ENCODE measurements at places on chromosomes 6 and 20.

- no peak for DNase-seq
Measured at GRCh38 chr20:32004963-32005362, 5.3 kb upstream of the CCM2L start.

GRCh38 chr6:115753446-115753845 is 307.2 kb downstream of the FRK start:
- DNase-seq = no peak

DNA sequence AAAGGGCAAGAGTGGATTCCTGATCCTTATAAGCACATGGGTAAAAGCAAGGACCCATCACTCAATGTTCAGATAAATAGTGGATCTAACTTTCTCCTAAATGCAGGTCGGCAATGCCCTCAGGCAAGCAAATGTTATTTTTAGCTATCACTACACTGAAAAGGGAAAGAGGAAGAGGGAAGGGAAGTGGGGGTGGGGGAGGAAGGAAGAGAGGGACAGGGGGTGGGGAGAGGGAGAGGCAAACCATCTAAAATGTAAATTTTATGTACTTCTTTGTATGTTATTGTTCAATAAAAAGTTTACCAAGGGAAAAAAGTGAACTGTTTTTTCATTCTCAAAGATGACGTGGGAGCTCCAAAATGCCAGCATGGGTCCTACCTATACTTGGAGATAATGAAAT is 44.2 kb downstream of the CHD6 start:
- DNase-seq = no peak

DNA sequence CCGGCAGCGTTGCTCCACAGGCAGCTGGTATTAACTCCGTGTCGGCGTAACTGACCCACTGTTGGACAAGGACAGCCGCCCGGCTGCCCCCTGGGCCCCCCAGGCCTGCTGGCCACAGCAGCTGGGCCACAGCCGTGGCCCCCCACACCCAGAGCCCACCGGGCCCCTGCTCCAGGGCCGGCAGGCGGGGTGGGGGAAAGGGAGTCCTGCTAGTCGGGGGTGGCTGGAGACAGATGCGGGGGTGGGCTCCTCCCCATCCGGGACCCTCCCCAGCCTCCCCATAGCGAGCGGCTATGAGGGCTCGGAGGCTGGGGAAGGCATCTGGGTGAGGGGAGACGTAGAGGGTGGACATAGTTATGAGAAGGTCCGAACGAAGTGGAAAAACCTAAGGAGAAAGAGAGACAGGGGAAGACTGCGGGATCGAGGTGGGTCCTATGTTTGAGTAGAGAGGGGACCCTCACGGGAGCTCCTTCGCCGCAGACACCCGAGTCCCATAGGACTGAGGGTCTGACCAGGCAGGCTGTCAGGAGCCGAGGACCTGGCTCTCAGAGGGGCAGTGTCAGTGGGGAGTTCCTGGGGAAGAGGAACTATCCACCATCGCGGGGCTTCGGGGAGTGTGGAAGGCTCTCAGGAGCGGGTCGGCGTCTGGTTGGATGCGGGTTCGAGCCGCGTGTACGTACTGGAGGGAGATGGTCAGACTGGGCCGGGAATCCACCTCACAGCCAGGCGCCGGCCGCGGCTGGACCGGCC is 511 bp downstream of the VARS1 start:
- no peak for DNase-seq

DNA sequence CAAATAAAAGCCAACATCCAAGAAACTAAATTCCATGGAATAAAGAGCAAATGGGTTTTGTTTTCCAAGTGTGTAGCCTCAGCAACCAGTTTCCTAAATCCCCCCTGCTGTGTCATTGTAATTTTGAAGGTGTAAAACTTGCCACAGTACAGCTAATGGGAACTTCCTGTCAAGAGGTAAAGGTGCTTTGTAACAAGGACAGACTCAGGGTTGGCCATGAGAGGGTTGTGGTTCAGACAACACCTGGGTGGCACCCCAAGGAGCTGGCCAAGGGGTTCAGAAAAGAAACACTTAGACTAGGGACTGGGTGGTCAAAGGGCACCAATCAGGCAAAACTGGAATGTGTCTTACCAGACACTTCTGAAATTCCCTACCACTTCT is 52.4 kb upstream of the LYRM2 start:
- DNase-seq = no peak

- DNase-seq = no peak
Measured at GRCh38 chr6:147397306-147397705, 111.2 kb upstream of the SAMD5 start.

GRCh38 chr6:131741688-131742393 is 31.0 kb upstream of the CTAGE9 start:
- no peak for DNase-seq

DNA sequence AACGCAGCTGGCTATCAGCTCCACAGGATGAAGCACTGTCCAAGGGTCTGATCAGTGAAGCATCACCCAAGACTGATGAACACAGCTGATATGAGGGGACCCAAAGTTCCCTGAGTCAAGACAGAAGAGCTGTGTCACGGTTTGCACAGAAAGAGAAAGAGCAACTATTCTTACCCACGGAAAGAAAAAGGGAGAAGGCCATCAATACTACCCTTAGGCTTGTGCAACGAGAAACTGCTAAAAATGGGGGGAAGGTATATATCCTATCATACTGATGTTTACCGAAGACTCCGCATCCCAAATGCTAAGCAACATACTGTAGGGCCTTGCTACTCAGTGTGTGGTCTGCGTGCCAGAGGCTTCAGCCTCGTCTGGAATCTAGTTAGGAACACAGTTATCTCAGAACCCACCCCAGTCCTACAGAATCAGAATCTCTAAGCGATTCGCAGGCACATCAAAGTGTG is 665 bp downstream of the FASTKD5 start:
- DNase-seq = no peak

DNA sequence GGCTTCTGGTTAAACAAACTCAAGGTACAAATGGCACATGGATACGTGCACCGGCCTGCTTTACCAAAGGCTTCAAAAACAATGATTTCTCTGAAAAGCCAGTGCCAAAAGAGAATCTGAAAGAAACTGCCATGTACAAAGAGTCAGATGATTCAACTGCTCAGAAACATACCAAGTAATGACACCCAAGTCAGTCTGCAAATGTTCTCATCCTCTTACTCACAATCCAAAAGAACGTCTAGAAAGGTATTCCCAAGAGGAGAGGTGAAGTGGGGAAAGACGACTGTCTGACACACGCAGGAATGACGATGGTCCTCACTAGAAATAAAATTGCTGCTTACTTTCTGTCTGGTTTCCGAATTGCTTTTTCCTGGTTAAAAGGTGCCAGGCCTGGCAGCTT is 52.9 kb downstream of the NFATC2 start:
- DNase-seq = no peak

- DNase-seq = no peak
Measured at GRCh38 chr6:92806254-92806653, 613.1 kb downstream of the EPHA7 start.

- no peak for DNase-seq
Measured at GRCh38 chr6:7650878-7651277, 60.9 kb downstream of the SNRNP48 start.

DNA sequence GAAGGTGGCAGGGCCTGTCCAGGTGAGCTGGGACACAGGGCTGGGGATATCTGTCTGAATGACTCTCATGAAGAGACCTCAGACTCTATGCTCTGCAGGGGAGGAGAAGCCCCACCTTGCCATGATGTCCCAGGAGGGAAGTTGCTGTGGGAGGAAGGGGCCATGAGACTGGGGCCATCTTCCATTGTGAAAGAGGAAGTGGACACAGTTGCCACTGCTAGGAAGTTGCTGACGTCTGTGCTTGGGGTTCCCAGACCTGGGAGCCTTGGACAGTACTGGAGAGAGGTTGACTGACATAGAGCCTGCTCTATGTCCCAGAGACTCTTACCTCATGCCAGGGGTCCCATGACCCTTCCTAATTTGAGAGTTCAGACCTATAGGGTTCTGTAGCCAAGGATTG is 24.5 kb downstream of the SIRPB1 start:
- DNase-seq = no peak

- no peak for DNase-seq
Measured at GRCh38 chr6:42512579-42512978, 51.2 kb upstream of the UBR2 start.

DNA sequence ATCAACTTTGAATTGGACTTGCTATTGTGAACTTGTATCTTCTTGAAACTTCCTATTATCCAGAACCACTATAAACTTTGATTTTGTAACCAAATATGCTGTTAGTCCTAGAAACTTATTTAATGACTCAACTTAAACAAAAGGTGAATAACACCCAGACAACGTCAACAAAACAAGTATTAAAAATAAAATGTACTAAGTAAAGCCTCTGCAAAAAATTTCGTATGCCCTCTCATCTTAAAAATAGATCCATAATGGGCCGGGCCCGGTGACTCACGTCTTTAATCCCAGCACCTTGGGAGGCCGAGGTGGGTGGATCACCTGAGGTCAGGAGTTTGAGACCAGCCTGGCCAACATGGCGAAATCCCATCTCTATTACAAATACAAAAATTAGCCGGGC is 401.7 kb downstream of the ESR1 start:
- DNase-seq = no peak

- no peak for DNase-seq
Measured at GRCh38 chr20:62606551-62607201, 35.6 kb upstream of the SLCO4A1 start.

- DNase-seq = no peak
Measured at GRCh38 chr6:55643861-55644260, 64.9 kb upstream of the HMGCLL1 start.

DNA sequence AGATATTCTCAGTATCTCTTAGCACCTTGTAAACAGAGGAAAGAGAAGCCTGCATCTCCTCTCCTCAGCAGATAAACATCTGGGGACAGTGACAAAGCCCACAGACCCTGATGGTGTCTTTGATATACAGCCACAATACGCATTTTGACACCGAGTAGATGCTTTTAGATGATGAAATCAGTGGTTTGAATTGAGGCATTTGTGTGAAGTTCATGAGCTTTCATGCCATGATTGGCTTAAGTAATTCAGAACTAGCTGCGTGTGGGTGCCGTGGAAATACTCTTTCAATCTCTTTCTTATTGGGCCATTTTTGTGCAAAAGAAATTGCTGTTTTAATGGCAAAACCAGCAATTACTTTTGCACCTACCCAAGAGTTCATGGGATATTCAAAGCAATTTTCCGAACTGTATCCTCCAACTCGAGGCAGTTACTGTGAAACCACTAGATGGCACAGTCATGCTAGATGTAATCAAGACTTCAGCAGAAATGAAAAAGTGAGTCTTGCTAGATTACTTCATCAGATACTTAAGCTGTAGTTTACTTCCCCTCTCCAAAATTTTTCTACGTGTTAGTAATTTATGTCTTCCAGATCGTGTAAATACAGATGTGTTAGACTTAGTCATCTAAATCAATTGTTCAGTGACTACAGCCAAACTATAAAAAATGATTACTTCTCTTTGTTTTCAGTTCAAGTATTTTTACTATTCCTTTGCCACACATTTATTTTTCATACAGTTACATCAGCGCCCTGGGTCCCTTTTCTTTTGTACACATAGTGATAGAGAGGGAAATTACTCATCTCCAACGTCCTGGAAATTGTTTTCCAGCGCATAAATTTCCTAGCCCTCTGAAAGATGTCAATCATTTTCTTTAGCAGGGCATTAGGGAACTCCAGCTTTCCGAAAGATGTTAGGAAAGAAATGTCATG is 49.4 kb downstream of the IYD start:
- no peak for DNase-seq

DNA sequence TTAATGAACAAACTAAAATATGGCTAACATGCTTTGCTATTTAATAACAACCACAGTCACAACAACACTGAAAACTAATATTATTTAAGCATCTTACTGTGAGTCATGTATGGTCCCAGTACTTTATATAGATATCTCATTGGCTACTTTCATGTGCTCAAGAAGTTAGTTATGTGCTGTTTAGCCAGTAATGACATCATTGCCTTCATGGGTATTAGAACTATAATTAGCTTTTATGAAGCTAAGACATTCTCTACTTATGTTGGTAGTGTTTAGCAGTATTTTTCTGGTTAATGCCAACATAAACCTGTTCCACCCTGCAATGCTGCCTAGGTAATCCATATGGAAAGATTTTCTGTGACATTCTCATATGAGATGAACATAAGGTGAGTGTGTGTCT is 56.1 kb downstream of the ADGRG6 start:
- DNase-seq = no peak

DNA sequence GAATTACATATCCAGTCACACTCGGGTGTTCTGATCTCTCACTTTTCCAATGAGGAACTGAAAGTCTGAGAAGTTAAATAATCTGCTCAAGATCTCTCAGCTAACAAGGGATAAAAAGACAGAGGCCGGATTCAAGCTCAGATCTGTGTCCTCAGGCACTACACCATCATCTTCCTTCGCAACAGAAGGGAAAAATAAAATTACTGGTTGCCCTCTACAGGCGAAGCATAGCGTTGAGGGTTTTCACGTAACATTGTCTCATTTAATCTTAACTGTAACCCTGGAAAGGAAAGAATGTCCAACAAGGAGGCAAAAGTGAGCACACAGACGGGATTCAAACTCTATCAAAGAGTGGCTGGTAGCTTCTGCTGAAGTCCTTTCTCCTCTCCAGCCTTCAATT is 67.8 kb upstream of the ANKEF1 start:
- DNase-seq = no peak

DNA sequence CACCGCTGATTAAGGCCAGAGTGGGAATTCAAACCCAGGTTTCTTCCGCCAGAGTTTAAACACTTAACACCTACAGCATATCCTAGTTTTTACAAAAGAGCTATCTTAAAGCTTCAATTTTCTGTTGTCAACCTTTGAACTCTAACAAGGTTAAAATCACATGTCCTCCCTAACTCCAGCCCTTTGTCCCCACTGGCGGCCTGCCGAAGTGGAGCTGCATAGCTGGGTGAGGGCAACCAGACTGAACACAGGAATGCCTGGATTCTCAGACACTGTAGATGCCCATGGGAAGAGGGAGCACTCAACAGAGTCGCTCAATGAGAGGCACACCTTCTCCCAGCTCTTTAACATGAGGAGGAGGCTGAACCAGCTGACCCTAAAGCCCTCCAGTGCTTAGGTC is 59.1 kb downstream of the LRFN2 start:
- DNase-seq = no peak

DNA sequence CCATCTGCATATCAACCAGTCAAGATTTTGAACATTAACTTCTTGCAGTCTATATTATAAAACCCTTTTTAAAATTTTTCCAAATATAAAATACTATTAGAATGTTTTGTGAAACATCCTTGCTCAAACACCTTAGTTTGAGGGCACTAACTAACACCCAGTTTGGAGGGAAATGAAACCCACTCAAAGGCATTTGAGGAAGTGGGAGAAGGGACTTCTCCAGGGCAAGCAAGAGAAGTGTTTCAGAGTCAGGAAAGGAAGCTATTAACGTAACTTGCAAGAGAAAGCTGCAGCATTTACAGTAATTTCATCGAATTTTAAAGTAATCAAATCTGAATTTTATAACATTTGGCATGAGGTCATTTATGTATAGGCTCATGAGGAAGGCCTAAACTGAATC is 21.3 kb downstream of the MTFR2 start:
- DNase-seq = no peak

DNA sequence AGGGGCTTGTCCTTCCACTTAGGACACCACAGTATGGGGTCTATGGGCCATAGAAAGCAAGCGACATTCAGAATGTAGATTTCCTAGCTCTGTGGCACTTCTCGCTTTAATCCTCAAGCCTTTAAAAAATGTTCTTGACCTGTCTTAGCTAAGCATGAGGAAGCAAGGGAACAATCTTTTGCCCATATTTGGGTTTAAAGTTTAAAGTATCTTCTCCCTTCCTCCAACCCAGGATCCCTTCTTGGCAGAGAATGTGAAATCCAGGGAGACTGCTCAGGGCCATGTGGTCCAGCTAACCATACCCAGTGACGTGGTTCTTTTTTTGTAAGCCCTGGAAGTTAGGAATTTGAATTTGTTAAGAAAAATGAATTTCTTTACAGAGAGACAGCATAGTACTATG is 289.9 kb downstream of the BTBD9 start:
- no peak for DNase-seq
